ENCODE measurements at places on chromosomes 2 and 18.

DNA sequence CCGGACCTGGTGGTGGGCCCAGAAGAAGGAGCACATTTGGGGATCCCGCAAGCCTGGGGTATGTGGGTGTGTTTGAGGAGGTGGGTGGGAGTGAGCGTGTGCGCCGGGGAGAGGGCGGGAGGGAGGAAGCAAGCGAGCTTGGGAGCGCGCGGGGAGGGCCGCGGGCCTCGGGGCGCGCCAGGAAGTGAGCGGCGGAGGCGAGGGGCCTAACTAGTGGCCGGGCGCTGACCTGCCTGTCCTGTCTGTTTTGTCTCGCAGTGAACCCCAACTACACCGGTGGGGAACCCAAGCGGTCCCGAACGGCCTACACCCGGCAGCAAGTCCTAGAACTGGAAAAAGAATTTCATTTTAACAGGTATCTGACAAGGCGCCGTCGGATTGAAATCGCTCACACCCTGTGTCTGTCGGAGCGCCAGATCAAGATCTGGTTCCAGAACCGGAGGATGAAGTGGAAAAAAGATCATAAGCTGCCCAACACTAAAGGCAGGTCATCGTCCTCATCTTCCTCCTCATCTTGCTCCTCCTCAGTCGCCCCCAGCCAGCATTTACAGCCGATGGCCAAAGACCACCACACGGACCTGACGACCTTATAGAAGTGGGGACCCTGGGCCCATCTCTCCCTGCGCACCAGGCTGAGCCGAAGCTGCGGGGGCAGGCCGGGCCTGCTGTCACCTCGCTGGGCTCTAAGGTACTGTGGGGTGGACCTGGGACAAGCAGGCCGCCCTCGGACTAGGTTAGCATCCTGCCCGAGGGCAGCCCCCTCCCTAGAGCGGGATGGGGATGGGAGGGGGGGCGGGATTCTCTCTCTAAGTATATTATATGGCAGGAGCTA lies 1.2 kb downstream of the HOXD4 start:
- no peak for DNase-seq

- DNase-seq: no peak
Observed at GRCh38 chr2:45675263-45675812, 23.9 kb downstream of the PRKCE start.

GRCh38 chr2:112216167-112216566 lies 38.7 kb downstream of the ZC3H8 start:
- no peak for DNase-seq

- no peak for DNase-seq
Observed at GRCh38 chr2:70920367-70920715, 15.4 kb upstream of the ATP6V1B1 start.

DNA sequence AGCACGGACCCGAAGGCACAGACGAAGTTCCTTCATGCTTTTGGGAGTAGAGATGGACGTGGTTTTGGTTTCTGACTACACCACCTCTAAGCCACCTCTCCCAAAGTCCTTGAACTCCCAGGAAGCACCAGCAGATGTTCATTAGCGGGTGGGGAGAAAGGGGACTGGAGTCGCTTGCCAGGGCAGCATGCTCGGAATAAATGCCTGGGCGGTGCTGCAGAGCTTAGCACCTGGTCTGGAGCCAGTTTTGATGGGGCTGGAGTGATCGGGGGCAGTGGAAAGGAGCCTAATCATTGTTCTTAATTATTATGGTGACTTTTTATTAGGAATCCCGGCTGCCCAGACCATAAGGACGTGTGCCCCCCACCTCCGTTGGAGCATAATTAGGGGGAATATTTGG lies 220.8 kb downstream of the TFCP2L1 start:
- no peak for DNase-seq

GRCh38 chr2:113174376-113174750 lies 592 bp downstream of the PSD4 start:
- DNase-seq: no peak

- DNase-seq: no peak
Observed at GRCh38 chr2:34161549-34161948, 562.5 kb upstream of the FAM98A start.

All from activated CD4-positive, alpha-beta T cell treated with anti-CD3 and anti-CD28 coated beads for 24 hours (primary cell).